ENCODE measurements at places on chromosomes 2 and 18.

DNA sequence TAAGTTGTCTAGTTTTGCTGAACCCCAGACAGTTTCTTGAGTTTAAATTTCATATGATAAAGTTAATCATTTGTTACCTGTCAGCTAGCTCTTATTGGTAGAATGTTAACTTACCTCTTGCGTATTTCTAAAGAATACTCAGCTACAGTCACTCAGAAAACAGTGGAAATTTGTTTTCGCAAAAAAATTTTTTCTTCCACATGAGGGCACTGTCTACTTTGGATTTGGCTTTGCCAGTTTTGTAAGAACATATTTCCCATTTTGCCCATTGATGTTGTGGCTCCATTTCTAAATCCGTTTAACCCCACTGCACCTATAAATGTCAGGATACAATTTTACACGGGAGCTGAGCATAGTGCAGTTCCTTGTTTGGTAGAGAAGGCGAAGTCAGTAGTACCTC lies 19.1 kb upstream of the GCFC2 start:
- peak; percentile 3 for DNase-seq

- DNase-seq: no peak
Measured at GRCh38 chr2:2846332-2847208, 515.5 kb upstream of the MYT1L start.

DNA sequence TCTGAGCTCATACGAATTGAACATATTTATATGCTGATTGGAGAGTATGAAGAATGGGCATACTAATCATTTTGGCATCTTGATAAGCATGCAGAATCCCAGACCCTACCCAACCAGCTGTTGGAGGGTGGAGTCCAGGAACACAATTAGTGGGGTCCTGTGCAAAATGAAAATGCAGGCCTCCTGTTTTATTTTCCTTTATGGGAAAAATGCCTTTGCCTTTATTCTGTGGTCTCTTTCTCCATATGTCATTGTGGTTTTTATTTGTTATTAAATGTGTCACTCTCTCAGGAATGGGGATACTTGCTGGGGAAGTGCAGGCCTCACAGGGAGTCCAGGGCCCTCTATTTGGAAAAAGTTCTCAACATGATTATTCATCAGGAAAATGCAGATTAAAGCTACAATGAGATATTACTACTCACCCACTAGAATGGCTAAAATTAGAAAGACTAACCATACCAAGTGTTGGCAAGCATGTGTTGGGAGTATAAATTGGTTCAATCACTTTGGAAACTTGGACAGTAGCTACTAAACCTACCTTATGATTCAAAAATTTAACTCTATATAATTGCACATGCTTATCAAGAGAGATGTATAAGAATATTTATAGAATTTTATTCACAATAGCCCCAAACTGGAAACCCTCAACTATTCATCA lies 223.1 kb upstream of the FBXO11 start:
- no peak for DNase-seq

DNA sequence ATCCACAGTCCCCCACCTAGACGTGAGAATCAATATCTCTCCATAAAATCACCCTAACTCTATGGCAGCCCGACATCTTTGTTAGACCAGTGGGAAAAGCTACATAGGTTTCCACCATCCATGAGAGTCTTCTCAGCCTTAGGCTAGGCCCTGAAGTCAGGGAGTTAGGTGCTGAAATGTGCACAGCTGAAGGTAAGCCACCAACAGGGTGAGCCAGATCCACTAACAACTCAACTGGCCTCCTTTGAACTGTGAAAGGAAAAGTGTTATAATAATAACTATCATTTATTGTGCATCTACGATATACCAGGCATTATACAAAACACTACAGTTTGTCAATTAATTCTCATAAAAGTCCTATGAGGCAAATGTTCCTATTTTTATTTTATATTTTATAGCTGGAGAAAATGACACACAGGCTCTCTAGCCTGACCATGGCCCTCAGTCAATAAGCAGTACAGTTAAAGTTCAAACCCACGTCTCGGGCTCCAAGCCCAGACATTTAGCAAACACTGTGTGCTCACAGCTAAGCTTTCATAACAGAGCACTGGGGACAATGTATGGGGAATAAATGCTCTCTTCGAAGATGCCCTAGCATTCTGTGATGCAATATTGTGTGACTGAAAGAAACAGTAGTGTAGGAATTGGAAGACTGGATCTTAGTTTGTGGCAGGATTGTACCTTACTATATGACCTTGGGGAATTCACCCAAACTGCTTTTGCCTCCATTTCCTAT lies 11.2 kb upstream of the CYP27C1 start:
- no peak for DNase-seq

- no peak for DNase-seq
Measured at GRCh38 chr2:236980961-236981360, 104.7 kb upstream of the COPS8 start.

GRCh38 chr18:76459312-76459686 lies 35.7 kb downstream of the ZNF516 start:
- DNase-seq: no peak

DNA sequence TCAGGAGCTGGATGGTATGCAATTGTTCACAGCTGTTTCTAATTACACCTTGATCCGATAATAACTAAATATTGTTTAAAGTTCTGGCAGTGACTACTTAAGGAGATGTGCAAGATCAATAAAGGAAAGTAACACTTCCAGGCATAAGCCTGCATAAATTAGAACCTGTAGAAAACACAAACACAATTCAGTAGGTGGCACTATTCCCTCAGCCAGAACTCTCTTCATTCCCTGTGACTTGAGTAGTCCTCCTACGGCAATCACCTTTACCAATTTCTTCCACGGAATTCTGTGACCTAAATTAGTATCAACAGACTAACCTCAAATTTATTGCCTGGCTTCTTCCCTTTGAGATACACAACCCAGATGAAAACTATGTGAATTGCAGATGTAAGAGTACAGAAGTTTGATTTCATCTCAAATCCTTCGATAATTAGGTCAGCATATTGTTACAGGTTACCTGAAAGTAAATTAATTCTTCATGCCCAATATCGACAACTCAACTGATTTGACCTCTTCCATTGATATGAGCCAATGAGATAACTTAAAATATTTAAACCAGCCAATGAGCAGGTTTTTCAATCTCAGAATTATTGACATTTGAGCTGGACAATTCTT lies 137.8 kb downstream of the PID1 start:
- peak; percentile 25 for DNase-seq

DNA sequence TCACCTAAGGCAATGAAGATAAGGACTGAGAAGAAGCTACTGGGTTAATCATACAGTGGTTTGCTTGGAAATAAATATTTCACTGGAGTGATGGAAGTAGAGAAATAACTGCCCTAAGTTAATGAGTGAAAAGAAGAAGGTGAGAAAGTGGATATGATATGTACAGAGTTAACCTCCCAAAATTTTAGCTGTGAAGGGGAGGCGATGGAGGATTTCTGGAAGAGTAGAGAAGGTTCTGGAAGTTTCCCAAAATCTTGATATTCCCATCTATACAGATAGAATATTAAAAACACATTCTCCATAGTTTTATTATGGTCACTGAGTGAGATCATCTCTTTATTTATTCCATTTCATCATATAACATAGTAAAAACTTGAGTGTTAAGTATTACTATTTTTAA lies 296.6 kb upstream of the RGPD4 start:
- no peak for DNase-seq

- DNase-seq: no peak
Measured at GRCh38 chr2:134278553-134278952, 24.7 kb downstream of the MGAT5 start.

GRCh38 chr2:85012431-85012830 lies 41.5 kb downstream of the KCMF1 start:
- DNase-seq: no peak

GRCh38 chr2:234291765-234292204 lies 205.1 kb downstream of the ARL4C start:
- peak; percentile 88 for DNase-seq

GRCh38 chr18:10404168-10404567 lies 50.3 kb upstream of the APCDD1 start:
- DNase-seq: no peak

- DNase-seq: peak; percentile 53
Measured at GRCh38 chr2:122451040-122451439, 695.6 kb downstream of the TSN start.

DNA sequence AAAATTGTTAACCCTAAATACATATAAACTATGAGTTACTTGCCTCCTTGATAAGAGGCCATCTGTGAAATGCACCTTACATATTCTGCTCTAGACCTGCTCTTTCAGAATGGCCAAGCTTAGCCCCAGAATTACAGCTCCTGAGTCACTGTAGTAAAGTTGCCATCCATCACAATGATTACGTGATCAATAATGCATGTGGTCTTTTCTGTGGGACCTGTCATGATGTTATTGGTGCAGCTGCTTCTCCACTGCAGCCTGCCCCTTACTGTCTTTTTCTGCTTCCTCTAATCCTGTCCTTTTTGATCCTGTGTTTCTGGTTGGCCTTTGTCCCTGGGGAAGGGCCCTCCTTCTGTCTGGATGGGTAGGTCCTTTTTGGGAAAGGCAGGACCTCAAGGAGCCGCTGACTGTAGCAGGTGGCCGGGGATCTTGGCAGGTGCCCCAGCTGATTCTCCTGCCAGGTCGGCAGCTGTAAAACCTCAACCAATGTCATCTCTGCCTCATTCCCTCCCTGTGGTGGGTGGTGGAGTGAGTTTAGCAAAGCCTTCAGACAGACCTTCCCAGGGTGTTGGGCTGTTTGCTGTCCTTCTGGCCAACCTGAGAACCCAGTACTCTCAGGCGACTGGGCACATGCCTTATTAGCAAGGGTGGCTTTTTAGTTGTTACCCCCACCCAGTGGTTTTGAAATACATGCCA lies 126.2 kb upstream of the EML6 start:
- no peak for DNase-seq

GRCh38 chr2:46451131-46451711 lies 28.1 kb upstream of the TMEM247 start:
- no peak for DNase-seq

DNA sequence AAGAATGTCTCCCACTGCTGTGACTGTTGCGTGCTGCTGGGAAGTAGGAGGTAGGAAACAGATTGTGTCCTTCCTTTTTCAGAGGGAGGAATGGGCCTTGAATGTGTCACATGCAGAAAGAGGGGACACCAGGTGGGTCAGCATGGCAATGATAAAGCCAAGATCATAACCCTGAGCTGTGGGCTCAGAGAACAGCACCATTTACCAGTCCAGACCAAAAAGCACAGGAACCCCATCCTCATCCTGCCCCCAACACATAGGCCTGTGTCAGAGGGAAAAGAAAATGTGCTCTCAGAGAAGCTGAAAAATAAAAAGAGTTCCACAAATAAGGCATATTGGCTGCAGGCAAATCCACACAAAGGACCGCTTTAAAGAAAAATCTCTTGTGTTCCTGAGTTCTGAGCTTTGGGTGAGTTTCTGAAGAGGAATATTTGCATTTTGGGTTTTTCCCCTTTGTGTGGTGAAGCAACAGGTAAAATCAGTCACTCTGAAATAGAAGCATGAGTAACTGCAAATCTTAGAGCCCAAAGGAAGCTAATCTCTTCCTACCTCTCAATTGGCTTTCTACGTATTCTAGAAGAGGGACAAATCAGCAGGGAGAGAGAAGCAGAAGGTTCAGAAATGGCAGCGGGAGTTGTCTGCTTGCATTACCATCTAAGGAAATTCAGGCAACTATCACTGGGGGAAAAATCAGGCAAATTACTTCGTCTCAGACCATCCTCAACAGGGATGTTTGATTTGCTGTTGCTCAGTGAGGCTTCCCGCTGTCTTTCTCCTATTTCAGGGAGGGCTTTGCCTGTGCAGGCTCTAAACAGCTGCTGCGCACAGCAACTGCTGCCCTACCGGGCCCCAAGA lies 106.8 kb downstream of the BCL11A start:
- peak; percentile 30 for DNase-seq

- no peak for DNase-seq
Measured at GRCh38 chr18:3886575-3887322, 436.8 kb downstream of the TGIF1 start.

DNA sequence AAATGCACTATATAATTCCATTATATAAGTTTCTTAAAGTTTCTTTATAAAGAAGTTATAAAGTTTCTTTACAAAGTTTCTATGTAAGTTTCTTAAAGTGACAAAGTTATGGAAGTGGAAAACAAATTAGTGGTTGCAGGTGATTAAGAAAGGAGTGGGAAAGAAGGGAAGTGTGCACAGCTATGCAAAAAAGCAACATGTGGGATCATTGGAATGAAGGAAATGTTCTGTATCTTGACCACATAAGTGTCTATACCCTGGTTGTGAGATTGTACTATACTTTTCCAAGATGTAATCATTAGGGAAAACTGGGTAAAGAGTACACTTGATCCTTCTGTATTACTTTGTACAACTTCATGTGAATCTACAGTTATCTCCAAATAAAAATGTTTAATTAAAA lies 1541.1 kb downstream of the LRP1B start:
- DNase-seq: no peak

DNA sequence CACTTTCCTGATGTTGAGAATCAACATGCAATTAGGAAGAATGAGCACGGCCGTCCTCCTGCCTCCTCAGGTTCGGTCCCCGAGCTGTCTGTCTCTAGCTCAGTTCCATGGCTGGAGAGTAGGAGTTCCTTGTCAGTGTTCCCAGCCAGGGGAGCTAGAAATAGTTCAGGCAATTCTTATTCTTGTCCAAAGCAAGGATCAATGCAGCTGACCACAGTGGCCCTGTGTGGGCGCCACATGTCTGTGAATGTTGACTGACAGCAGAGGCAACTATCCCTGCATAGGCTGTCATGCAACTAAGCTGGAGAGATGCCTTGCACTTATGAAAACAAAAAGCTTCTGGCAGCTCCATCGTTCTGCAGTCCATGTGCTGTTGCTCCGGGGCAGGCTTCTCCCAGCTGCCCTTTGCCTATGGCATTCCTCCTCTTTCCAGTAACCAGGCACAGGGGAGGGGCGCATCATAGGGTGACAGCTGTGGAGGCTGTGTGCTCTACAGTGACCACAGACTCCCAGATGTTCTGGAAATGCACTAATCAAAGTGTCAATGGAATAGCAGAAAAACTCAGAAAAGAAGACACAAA lies 58.7 kb downstream of the PDCL3 start:
- no peak for DNase-seq

GRCh38 chr2:196249860-196250259 lies 78.5 kb upstream of the STK17B start:
- peak; percentile 81 for DNase-seq

GRCh38 chr2:64652231-64653108 lies 1.2 kb downstream of the SERTAD2 start:
- DNase-seq: peak; percentile 27

- DNase-seq: peak; percentile 60
Measured at GRCh38 chr2:74864728-74865722, 31.1 kb downstream of the HK2 start.

GRCh38 chr2:67374949-67375348 lies 22.2 kb upstream of the ETAA1 start:
- no peak for DNase-seq

- DNase-seq: no peak
Measured at GRCh38 chr2:20313659-20314058, 37.0 kb downstream of the PUM2 start.

DNA sequence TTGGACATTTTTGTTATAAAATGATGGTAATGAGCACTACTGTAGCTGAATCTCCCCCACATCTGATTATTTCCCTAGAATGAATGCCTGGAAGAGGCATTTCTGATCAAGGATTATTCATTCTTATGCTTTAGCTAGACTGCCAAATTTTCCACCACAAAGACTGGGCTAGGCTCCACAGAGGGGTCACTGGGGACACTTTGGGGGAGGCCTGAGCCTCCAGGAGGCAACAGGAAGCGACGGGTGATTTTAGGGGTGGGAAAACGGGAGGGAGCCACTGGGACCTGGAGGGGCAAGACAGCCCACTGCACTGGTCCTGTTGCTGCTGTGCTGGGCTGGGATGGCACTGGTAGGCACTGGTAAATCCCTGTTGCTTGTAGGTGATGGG lies 2.4 kb upstream of the ASB1 start:
- DNase-seq: no peak

All from suppressor macrophage (primary cell).